ENCODE measurements at places on chromosomes 11 and 22. TPM values are rescaled to one million over a fixed set of nuclear protein-coding genes. Genes with fewer than 3 reads are reported as not detected.

Gene C1QTNF5
- 0.77 TPM for total RNA-seq

Gene FIBIN
- not detected for total RNA-seq

Gene OR51Q1
- not detected for total RNA-seq

Gene ILK
- total RNA-seq = 70.3 TPM

Gene LUZP2
- total RNA-seq = not detected

Gene KRTAP5-10
- not detected for total RNA-seq

Gene MYOD1
- total RNA-seq = not detected

Gene LRP4
- 6.8 TPM for total RNA-seq

Gene UBQLN3
- total RNA-seq = not detected

Gene FOLR3
- total RNA-seq = not detected

Gene UPB1
- 1.2 TPM for total RNA-seq

Gene RAB3IL1
- 1.3 TPM for total RNA-seq

Gene LIPT2
- 3.0 TPM for total RNA-seq

Gene PANX1
- 21.7 TPM for total RNA-seq

Data from HepG2 (cell line).